ENCODE measurements at places on chromosomes 4 and X.
A peak's percentile ranks its signal among the peaks of the same experiment; 100 is the strongest.

DNA sequence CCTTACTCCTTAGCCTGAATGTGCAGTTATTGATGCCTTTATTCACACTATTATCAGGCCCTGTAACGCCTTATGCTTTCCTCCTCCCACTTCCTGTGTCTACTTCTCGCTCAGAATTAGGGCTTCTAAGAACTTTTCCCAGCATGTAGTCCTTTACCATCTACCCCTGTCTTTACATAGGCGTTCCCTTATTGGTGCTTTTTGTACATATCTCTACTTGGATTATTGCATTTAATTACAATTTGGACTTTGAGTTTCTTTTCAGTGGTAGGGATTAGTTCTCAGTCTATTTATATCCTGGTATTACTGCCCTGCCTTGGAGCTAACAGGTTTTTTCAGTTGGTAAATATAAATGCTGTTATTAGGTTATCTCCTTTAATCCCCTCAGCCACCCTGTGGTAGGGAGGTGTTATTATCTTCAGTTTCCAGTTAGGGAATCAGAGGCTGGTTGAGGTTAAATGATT lies 84.0 kb downstream of the RBPJ start:
- DNase-seq = no peak

- no peak for DNase-seq
Measured at GRCh38 chr4:77938560-77938959, 75.9 kb downstream of the MRPL1 start.

- no peak for DNase-seq
Measured at GRCh38 chr4:38671592-38671940, 7.6 kb downstream of the KLF3 start.

GRCh38 chr4:138573246-138573645 lies 331.1 kb upstream of the SLC7A11 start:
- DNase-seq = no peak

DNA sequence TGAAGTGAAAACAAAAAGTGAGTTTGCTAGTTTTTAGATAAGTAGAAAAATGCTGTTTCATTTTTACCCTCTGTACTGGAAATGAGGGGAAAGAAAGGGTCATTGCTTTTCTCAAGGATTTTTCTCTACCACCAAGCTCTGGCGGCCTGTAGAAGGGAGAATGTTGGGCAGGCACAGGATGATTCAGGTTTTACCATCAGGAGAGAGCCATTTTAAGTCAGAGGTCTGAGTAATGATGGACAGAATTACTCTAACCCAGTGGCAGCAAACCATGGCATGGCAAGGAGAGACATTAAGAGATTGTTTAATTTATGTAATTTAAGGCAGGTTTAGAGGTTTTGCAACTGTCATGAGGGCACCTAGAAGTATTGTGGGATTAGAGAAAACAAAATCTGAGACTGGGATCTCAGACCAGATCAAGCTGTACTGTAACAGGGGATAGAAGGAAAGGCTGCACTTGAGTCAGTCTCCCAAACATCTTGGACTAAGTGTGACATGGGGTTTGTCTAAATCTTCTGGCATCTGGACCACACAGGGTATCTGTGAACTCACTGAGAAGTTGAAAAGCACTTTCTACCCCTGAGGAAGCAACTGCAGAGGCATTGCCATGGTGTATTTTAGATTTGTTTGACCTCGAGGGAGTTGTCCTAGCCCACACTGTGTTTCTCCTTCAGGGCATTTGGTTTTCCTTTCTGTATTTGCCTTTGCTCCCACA lies 81.6 kb downstream of the BANK1 start:
- DNase-seq = no peak

DNA sequence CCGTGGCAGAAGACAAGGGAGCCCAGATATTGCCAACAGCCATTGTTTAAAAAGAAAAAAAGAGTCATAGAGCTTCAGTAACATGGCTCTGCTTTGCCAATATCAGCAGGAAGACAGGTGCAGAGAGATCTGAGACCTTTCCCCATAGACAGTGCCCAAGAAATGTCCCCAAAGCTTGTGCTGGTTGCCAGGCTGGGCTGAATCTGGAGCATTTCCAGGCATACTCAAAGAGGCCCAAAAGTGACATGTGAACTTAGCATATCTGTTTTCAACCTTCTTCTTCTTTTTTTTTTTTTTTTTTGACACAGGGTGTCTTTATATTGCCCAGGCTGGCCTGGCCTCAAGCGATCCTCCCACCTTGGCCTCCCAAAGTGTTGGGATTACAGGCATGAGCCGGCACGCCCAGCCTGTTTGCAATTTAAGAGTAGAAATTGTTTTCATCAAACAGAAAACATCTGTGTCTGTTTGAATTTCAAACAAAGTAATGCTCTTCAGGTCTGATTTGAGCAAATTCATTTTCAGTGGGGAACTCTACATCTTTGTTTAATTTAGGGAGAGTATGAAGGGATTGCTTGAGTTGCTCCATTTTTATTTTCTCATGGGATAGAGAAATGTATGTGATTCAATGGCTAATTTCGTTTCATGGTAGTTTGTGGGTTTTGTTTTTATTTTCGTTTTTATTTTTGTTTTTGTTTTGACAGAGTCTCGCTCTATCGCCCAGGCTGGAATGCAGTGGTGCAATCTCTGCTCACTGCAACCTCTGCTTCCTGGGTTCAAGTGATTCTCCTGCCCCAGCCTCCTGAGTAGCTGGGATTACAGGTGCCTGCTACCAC lies 56.6 kb upstream of the RBM47 start:
- peak; percentile 19 for DNase-seq
